NCI-H1436 (cell line): ENCODE measurements at places on chromosomes 7 and 10.

DNA sequence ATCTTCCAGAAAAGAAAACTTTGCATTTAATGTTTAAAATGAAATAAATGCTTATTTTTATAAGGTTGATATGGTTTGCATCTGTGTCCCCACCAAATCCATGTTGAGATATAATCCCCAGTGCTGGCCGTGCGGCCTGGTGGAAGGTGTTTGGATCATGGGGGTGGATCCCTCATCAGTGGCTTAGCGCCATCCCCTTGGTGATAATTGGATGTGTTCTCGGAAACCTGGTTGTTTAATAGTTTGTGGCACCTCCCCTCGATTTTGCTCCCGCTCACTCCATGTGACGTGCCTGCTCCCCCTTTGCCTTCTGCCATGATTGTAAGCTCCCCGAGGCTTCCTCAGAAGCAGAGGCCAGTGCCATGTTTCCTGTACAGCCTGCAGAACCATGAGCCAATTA is 2.4 kb upstream of the MTPAP start:
- no peak for DNase-seq

DNA sequence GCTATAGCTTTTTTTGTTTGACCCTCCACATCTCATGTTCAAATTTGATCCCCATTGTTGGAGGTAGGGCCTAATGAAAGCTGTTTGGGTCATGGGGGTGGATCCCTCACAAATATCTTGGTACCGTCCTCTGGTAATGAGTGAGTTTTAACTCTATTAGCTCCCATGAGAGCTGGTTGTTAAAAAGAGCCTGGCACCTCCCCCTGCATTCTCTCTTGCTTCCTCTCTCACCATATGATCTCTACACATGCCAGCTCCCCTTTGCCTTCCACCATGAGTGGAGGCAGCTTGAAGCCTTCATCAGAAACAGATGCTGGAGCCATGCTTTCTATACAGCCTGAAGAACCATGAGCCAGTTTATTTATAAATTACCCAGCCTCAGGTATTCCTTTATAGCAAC is 43.0 kb upstream of the IMMP2L start:
- no peak for DNase-seq

- DNase-seq, result no peak
Measured at GRCh38 chr7:132755538-132756483, 179.5 kb upstream of the PLXNA4 start.

DNA sequence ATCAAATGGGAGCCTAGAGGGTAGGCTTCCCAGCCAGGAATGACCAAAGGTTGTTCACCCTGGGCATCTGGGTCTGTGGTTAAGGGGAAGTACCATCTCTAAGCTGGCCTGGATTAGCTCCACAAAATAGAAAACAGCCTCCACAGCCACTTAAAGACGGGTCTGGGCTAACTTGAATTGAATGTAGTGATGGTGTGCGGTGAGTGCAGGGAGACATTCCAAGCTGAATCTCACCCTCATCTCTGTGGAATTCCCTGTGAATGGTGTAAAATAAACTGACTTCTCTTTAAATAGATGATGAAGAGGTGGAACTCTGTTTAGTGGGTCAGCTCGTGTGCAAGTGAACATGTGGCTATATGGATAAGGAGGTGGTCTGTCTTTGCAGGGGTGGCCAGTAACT is 251.0 kb downstream of the DYNC1I1 start:
- no peak for DNase-seq

GRCh38 chr10:9851808-9852207 is 1165.9 kb upstream of the CELF2 start:
- DNase-seq, result no peak

DNA sequence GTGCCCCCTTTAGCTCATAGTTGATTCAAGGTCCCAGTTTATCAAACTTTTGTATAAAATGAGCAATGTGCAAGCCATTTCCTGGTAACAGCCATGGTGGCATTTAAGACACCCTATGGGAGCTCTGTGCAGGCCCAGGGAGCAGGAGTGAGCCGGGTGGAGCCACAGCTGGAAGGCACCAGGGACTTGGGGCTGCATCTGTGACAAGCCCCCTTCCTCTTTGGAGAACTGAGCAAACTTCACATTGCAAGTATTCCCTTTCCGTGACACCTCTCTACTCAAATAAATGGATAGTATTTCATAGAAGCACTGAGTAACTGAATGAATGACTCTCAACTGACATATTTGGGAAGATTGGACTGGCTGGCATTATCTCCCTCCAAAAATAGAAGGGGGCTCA is 558.7 kb upstream of the FOXK1 start:
- no peak for DNase-seq

DNA sequence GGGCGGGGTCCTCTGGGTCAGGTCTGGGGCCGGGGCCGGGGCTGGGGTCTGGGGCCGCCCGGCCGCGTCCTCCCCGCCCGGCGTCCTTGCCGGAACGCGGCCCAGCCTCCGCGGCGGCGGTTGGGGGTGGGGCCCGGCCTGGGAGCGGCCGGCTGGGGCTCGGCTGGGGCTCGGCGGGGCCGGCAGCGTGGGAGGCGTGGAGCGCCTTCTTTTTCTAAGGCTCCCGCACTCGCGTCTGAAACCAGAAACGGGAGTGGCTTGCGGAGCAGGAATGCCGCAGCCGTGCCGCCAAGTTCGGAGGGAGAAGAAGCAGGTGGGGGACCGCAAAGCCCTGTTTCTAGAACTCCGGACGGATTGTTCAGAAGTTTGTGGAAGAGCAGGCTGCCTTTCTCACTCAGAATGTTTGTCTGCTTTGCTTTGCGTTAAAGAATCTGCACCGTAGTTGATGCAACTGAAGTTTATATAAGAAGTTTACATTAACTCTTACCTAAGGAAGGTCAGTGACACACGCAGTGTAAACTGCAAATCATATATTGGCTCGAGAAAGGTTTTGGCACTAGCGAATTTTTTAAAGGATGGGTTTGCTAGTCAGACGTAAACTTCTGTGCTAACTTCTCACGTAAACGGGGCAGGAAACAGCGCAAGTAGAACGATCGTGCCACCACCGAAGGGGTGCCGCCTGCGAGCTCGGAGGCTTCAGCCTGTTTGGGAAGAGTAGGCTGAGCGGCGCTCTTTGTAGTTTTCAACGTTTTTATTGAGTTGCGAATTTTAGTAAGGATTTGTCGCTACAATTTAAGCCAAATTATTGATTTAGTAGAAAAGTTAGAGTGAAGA is 729 bp downstream of the DNAJB6 start:
- DNase-seq, result no peak

DNA sequence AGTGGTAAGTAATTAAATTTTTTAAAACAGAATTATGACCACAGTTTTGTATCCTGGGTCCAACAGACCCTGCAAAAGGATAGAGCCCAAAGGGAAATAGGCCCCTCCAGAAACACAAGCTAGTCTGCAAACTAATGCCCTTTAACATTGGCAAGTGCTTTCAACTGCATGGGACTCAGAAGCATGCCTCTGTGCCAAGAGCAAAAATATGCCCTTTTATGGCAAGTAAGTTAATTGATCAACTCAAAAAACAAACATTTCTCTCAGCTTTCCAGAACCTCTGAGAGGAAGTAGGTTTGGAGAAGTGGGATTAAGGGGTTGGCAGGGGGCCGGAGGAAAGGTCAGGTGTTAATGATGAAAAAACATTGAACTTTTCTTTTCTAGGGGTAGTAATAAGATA is 186.6 kb upstream of the PRSS1 start:
- no peak for DNase-seq

DNA sequence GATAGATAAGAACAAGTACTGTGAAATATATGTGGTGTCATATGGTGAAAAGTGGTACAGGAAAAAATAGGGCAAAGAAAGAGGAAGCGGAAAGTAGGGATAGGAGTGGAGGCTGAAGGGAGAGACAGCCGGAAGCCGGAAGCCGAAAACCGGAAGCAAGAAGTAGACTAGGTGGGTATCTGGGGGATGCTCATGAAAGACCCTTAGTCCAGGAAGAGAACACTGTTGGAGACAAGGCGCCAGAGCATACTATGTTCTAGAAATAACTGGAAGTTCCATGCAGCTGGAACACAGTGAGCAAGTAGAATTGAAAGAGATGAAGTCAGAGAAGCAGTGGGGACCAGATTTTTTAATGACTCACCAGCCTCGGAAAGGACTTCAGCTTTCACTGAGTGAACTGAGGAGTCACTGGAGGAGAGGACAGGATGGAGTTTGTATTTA is 22.5 kb downstream of the ST8SIA6 start:
- no peak for DNase-seq

GRCh38 chr10:122725006-122725405 is 25.4 kb upstream of the C10orf120 start:
- DNase-seq, result no peak

GRCh38 chr10:72847681-72848080 is 45.9 kb upstream of the OIT3 start:
- DNase-seq, result no peak

DNA sequence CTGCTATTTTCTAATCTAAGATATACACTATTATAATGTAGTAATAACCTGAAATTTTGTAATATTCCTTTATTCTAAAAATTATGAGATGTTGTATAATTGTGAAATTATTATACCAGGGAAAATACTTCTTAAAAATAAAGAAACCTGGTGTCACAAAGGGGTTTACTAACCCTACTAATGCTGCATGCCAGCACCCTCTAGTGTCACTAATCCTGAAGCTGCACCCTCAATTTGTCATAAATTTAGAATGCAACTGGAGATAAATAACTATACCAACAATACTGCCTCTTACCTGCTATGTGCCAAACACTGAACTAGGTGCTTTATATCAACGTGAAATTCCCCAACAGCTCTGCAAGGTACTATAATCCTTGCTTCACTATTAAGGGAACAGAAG is 30.8 kb downstream of the TM9SF3 start:
- DNase-seq, result no peak

DNA sequence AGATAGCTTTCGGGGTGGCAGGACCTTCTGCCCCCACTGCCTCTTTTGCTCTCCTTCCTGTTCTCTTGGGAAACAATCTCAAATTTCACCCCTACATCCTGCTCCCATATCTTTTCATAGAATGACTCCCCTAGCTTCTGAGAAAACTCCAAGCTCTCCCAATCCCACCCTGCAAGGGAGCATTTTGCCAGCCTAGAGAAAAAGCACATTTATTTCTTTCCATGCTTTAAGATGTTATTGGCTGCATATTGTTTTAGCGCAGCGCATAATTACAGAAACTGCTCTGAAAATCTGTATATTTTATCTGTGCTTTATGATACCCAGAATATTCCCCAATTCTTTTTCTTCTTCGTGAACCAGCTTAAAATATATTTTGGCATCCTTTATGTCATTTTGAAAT is 601.3 kb downstream of the KCNMA1 start:
- DNase-seq, result no peak

DNA sequence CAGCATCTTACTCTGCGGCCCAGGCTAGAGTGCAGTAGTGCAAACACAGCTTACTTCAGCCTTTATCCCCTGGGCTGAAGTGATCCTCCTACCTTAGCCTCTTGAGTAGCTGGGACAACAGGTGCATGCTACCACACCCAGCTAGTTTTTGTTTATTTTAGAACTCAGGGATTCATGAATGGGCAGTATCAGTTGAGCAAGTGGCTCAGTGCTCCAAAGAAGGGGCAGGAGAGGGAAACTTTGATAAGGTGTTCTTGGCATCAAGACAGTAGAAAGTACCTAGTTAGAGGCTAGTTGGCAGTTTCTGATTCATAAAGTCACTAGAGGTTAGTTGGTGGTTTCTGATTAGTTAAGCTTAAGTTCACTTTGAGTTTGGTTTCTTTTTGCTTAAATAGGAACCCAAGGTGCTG is 18.4 kb downstream of the TRIM24 start:
- DNase-seq, result no peak

DNA sequence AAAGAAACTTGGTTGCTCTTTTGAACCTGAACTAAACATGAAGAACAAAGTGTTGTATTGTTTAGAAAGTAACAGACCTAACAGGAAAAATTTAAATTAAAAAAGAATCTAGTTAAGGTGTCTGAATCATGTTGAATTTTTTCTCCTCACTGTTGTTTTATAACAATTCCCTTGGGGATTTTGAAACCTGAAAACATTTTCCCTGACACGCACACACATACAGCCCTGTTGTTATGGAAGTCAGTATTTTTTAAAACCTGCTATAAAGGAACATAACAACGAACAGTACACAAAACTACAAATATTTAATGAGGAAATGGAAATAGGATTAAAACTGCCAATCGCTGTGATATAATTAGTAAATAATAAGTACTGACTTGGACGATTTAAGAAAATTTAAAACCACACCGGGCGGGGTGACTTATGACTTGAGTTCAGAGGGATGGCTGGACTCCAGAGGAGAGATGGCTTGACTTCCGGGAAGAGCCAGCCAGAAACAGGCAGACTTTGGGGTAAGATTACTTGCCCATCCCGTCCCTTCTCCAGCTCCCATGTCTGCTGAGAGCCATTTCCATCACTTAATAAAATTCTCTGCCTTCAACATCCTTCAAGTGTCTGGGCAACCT is 16.2 kb upstream of the SPOCK2 start:
- DNase-seq, result no peak
